ENCODE measurements at places on chromosomes 7 and 10.

DNA sequence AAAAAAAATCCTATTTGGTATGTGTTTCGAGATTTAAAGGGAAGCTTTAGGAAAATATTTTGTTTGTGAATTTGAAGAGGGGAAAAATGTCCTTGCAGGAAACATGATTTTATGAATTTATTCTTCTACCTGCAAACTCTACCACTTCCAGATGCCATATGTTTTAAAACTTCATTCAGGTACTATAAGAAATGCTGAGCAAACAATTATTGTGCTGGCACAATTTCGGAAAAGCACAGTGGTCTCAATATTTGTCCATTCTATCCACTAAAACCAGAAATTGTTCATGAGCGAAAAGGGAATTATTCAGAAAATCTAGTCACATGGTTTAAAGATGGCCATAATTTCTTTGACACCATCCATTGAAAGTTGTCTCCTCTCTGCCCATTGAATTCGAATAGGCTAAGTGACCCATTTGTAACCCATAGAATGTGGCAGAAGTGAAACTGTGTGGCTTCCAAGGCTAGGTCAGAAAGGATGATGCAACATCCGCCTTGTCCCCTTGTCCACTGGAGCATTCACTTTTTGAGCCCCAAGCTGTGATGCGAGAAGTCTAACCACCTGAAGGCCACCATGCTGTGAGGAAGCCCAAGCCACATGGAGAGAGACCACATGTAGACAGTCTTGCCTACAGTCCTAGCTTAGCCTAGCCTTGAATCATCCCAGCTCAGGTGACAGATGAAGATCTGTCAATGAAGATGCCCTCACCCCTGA lies 189.8 kb upstream of the PRKCQ start:
- DNase-seq = no peak

GRCh38 chr10:88091490-88092061 lies 228.2 kb downstream of the PTEN start:
- peak; percentile 38 for DNase-seq

GRCh38 chr7:8425223-8425622 lies 8.2 kb upstream of the NXPH1 start:
- no peak for DNase-seq

DNA sequence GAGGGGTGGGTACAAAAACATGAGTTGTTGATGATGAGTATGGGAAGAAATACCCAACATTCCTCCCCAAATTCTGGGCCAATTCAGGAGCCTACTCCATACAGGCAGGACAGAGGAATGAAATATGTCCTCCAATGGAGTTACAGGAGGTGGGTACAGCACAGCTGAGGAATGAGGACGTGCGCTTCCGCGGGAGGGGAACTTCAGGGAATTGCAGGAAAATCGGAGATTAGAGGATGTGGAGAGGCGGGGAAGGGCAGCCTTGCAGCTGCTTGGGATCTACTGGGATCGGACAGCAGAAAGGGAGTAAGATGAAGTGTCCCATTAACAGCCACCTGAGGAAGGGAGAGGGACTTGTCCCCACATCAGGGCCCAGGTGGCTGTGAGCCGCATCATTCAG lies 50.2 kb downstream of the PDIA4 start:
- no peak for DNase-seq

DNA sequence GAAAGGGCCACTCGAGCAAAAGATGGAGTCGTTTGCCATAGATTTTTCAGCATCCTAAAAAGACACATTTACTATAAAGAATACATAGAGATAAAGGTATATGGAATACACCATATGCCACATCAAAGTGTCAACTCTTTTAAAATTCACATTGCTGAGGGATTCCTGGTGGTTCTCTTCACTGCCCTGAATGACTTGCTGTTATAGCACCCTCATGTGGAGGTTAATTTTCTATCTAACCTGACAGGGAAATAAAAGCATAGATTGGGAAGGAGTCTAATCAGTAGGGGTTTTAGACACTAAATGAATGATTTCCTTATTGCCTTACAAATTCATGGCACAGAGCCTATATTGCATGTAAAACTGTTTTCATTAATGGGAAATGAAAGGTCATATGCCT lies 25.9 kb downstream of the DNAH11 start:
- no peak for DNase-seq

GRCh38 chr7:104039363-104039762 lies 49.9 kb upstream of the RELN start:
- no peak for DNase-seq

- no peak for DNase-seq
Measured at GRCh38 chr7:86814661-86815379, 171.1 kb downstream of the GRM3 start.

GRCh38 chr10:50846753-50847152 lies 38.7 kb downstream of the A1CF start:
- DNase-seq = no peak

All from activated T-cell treated with anti-CD3 and anti-CD28 coated beads for 1 hour (primary cell).